ENCODE measurements at places on chromosomes 4 and X.

DNA sequence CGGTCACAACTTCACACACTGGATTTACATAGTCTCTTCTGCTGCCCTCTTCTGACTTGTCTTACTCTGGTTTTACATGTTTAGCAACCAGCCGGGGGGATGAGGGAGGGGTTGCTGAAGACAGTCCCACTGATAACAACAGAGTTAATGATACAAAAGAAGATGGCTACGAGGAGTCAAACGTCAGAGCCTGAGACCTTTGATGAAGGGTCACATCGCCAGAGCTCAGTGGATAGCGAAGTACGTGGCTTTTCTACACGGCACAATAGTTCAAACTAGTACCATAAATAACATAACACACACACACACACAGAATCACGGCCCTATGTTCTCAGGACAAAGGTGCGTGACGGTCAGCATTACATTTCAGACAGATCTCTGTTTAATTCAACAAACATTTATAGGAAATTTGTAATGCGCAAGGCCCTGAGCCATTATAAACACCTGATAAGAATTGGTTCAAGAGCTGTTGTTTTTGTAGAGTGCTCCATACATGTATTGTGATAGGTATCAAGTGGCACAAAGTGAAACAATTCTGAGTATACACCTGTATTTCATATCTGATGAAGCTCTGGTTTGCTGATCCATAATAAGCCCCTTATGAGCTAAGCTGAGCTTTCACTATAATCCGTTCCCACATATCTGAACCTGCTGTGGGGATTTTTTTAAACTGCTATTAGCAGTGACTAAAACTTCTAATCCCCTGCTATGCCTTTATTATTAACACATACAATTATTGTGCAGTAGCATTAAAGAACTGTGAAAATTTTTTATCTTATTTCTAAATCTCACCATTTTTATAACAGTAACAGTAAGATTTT is 100.0 kb downstream of the NR3C2 start:
- DNase-seq, result no peak

- DNase-seq, result no peak
These were observed 12.7 kb upstream of the THOC2 start for GRCh38 chrX:123745511-123745910.

GRCh38 chrX:110180928-110181310 is 137.0 kb downstream of the AMMECR1 start:
- DNase-seq, result no peak

DNA sequence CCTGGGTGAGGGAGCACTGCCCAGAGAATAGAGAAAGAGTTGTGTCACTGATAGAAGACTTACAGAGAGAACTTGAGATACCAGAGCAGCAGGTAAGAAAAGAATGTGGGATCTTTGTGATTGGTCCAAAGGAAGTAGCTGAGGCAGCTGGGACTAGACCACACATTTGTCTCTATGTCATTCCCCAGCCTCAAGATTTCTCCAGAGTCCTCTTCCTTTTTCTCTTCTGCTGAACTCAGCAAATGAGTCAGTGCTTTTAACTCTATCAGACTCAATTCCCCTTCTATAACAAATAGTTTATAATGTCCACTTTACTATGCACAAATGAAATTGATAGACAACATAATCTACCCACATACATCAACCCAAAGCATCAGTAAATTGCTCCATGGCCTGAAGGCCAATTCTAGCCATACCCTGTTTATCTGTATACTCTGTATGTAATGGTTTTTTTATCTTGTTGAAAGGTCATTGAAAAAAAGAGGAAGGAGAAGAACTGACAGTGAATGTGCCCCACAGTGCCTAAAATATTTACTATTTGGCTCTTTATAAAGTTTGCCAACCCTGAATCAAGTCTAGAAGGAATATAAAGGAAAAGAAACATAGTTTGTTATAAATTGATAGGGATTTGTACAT is 38.2 kb downstream of the ETDC start:
- no peak for DNase-seq

- no peak for DNase-seq
These were observed 107.1 kb downstream of the ANXA10 start for GRCh38 chr4:168199260-168199957.

GRCh38 chr4:186201535-186202230 is 10.3 kb downstream of the CYP4V2 start:
- no peak for DNase-seq

GRCh38 chr4:116796022-116796421 is 289.4 kb downstream of the TRAM1L1 start:
- no peak for DNase-seq

- DNase-seq, result no peak
These were observed 92.5 kb upstream of the SLC34A2 start for GRCh38 chr4:25563071-25563564.

DNA sequence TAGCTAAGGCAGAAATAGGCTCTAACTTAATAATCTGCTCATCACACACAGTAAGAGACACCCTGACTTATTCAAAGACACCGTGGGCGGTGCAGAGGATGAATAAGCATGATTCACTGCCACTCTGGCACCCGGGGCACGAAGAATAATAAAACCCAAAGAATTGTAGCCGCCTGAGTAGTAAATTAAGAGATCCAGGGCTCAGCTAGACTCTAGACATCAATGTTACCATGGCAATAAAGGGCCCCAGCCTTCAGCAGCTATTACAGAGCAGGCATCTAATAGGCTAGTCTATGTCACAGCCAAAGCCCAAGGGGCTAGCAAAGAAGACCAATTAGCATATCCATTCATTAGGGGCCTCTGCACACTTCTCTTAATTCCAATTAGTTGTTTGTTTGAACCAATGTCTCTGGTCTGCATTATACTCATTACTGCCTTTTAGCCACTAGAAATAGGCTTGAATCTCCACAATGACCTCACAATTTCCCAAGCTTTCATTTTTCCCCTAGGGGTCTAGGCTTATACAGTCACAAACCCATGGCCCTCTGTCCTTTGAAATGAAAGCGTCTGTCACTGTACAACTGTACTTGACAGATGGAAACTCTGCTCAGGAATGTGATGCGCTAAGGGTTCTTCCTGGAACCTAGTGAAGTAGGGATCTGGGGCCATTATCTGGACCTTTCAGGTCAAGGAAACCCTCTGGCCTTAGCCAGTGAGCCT is 3.0 kb upstream of the ATP1B4 start:
- DNase-seq, result no peak

DNA sequence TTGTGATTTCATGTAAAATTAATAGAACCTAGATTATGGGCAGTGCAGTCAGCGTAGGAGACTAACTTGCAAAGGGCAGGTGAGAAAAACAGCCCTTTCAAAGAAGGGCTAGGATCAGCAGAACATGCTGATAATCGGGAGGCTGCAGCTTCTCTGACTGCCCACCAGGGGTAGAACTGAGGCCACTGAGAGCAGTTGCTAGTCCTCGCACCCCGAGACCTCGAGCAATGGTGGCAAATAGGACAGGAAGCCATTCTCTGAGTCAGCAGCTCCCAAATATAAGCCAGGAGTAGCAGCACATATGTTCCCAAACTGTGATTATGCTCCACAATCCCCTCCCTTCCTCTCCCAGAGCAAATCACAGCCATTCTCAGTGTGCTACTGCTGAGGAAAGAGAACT is 186.5 kb downstream of the MSL3 start:
- DNase-seq, result no peak

DNA sequence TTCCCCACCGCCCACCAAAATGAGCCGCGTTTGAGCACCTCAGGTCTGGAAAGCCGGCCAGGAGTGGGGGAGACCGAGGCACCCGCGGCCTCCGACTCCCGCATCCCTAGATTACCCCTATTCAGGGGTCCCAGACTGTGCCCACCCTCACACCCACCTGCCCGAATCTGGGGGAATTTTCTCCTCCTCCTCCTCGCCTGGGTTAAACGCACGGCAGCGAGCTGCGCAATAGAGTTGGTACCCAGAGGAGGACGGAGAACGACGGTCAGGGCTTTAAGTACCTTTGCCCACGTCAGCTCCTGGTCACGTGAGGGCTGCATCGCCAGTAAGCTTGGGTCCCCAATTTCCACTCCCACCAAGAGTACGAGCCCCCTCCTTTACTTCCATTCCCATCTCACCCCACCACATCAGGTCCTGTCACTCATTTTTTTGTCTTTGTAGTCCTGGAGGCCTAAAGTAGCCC is at the start of gene ARMCX2:
Gene ARMCX2 (minus strand): TSS at position 250 of the 463 bp plus-strand sequence. CDS start 2,262 bp downstream, outside the sequence.
- peak; percentile 67 for DNase-seq

DNA sequence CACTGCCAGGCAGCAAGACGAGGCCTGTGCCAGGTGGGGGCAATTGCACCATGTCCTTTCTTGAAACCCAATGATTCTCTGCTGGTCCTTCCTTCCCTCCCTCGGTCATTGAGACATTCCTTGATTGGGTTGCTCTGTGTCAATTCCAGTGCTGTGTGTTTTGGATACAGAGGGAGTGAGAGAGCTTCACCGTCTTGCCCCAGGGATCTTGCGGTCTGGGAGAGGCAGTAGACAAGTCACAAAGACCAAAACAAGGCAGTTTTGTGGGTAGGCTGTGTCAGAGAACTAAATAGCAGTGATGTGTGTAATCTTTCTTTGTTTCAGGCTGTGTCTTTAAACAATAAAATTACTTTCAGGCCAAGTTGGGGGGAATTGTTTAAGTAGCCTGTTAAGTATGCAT is 38.8 kb upstream of the TADA2B start:
- DNase-seq, result no peak

- peak; percentile 47 for DNase-seq
These were observed at the start of gene MAP3K15 for GRCh38 chrX:19514791-19515614. MAP3K15 (minus strand) TSS chrX:19515508; CDS start chrX:19515261, 247 bp downstream.

- no peak for DNase-seq
These were observed 527.7 kb upstream of the MAGEB2 start for GRCh38 chrX:29687687-29688086.

GRCh38 chr4:102302762-102303161 is 42.5 kb downstream of the SLC39A8 start:
- no peak for DNase-seq

GRCh38 chrX:36266155-36266554 is 346.6 kb downstream of the CFAP47 start:
- no peak for DNase-seq

DNA sequence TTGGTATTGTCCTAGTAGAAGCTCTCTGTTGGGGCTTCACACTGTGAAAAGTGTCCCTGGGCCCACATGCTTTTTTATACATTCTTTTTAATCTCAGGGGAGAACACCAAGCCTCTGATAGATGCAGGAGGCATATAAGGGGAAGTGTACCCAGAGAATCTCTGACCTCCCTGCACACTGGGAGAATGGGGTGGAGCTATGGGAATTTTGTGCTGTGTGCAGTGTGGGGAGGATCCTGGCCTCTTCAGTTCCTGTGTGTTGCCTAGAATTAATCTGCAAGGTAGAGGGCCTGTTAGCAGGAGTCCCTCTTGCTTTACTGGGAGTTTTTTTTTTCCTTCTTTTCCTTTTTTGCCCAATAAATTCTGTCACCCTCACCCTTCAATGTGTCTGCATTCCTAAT is 49.2 kb upstream of the SPIN4 start:
- DNase-seq, result no peak

DNA sequence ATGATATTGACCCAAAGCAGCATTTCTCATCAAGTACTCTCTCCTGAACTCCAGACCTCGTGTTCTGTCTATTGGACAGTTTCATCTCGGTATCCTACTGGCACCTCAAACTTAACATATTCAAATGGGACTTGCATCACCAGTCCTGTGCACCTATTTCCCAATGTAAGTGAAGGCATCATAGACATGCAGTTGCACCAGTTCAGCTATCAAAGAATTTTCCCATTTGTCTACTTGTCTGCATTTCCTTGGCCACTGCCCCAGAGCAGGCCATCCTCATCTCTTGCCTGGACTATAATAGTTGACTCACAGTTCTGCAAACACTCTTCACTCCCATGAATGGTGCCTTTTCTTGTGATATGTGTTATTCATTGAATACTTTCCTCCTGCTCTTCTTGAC is 11.3 kb upstream of the LIMCH1 start:
- DNase-seq, result no peak

DNA sequence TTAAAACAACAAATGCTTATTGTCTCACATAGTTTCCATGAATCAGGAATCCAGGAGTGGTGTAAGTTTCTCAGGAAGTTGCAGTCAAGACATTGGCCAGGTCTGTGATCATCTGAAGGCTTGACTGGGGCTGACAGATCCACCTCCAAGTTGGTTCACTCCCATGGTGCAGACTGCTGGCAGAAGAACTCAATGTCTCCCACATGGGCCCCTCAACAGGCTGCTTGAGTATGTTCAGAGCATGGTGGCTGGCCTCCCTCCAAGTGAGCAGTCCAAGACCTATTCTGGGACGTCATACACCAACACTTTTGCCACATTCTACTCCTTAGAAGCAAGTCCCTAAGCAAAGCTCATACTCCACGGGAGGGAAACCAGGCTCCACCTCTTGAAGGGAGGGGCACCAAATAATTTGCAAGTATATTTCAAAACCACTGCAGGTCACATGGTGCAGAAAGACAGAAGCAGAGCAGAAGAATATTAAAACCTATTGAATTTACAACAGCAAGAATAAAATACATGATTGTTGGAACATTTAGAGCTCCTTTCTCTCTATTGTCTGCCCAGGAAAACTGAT is 35.3 kb downstream of the LGI2 start:
- DNase-seq, result no peak

GRCh38 chrX:28303486-28303885 is 283.8 kb upstream of the IL1RAPL1 start:
- no peak for DNase-seq

DNA sequence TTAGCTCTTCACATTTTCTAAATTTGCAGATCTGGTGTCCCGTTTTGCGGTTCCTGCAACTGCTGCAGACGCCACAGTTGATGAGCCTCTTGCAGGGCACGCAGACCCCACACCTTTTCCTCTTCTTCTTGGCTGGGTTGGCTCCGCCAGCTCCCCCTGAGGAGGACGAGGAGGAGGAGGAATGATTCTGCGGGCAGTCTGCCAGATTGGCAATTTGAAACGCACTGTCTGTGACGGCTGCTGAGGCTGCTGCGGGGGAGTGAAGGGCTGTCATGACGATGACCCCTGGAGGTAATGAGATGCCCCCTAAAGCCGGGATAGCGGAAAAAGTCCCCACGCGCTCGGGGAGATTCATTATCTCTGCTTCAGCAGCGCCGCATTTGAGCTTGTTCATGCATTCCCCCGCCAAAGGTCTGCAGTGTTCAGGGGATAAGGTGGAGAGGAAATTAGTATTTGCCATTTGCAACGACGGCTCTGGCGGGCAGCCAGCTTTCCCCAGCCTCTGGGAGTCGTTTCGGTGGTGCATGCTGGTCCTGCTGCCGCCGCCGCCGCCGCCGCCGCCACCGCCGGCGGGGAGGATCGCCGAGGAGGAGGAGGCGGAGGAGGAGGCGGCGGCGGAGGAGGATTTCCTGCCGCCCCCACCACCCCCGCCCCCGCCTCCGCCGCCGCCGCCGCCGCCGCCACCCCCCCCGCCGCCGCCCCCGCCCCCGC is 3.8 kb downstream of the CXXC4 start:
- peak; percentile 83 for DNase-seq

Measured in right forelimb (tissue), 1 donor.